ENCODE measurements at places on chromosomes 2 and 18.

DNA sequence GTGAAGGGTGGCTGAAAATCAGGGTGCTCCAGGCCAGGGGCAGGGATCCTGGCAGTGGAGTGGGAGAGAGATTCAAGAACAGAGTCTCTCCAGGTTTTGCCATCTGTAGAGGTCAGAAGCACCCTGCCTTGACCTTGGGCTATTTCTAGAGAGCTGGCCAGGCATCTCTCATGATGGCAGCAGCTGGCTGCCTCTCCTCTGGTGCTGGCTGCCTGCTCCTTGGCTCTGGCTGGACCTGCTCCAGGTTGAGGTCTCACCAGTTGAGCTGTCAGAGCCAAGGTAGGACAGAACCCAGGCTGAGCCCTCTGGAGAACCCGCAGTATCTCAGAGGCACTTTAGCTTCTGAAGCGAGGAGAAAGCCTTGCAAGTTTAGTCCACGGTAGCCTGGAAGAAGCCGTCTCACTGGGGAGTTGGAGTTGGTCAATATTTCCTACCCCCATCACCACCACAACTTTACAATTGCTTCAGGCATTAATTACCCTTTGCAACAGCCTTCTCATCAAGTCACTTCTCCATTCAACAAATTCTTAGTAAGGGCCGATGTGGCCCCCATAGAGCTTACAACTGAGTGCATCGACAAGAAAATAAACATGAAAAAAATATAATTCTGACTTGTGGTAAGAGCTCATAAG is 25.6 kb downstream of the GNLY start:
- no peak for DNase-seq

DNA sequence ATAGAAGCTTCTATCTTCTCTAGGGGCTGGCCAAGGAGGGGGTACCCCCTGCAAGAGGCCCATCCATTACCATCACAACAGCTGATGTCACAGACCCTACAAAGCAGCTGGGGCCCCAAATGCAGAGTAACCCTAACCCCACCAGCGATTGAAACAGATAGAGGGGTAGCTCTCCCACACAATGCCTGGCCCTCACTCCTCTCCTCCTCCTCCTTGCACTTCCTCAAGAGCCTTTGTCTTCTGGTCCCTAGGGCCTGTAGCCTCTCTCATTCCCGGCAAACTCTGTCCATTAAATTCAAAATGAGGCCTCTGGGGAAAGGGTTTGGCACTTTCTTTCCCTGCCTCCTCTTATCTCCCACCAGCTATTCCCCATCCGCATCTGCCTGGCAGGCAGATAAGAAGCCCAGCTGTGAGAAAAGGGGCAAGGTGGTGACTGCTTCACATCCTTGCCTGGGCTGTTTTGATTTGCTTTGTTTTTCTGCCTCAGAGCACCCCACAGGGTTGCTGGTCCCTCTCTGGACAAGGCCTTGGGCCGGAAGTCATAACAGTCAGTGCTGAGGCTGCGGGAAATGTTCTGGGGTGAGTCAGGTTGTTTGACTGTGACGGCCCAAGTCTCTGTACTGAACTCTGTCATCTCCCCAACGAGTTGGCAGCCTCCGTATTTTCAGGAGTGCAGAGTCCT is 26.1 kb upstream of the CYP26B1 start:
- DNase-seq, result no peak

GRCh38 chr2:177619986-177620385 is 227.4 kb downstream of the AGPS start:
- DNase-seq, result no peak

GRCh38 chr2:175854129-175854528 is 147.9 kb downstream of the LNPK start:
- no peak for DNase-seq

DNA sequence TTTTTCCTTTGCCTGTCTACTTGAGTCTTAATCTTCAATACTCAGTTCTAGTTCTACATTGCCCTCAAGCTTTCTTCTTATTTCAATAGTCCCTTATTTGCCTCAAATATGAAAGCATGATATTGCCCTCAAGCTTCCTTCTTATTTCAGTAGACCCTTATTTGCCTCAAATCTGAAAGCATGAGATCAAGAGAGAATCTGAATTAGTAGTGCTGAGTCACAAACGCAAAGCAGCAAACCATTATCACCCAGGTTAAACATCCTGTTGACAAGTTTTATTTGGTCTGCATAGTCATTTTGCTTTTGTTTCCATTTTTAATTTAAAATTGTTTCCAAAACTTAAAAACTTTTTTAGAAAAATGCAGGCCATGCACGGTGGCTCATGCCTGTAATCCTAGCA is 583.3 kb upstream of the FSHR start:
- no peak for DNase-seq

DNA sequence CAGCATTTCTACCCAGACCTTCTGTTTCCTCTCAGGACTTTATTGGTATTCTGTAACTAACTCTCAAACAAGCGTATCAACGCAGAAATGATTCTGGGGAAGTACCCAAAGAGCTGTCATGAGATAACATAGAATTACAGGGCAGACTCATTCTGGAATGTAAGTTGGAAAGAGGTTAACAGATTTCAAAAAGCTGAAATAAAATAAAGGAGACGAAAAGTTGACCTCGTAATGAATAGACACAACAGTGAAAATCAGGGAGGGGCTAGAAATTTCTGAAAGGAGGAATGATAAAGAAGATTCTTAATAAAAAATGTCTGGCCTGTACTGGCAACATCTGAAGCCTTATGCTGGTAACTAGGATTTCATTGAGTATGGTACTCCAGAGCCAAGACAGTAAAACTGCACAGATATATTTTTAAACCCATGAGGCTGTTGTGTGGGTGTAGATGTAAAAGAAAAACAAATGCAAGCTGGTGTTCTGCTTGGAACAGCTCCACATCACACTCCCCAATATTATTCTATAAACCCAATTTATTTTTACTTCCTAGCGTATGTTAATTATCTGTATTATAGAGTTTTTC is 23.9 kb downstream of the RBMS1 start:
- DNase-seq, result no peak
